ENCODE measurements at places on chromosomes 1 and 21.

GRCh38 chr1:245263529-245264095, 108.8 kb downstream of the KIF26B start:
- no peak overlapping the region for H3K4me3 ChIP-seq
- DNase-seq, result no peak
- H3K4me1 ChIP-seq, result peaks cover 5% of the 10 kb centered on the region
- H3K27ac ChIP-seq, result no peak overlapping the region
- no peaks in the 10 kb centered on the region for H3K27me3 ChIP-seq
- no peaks in the 10 kb centered on the region for H3K36me3 ChIP-seq

- no peak overlapping the region for H3K27ac ChIP-seq
- H3K36me3 ChIP-seq, result no peaks in the 10 kb centered on the region
- peaks cover 3% of the 10 kb centered on the region for H3K4me1 ChIP-seq
- H3K4me3 ChIP-seq, result no peak overlapping the region
- peak; percentile 79 for DNase-seq
- H3K27me3 ChIP-seq, result peaks cover 1% of the 10 kb centered on the region
Measured at GRCh38 chr1:27045973-27046558, 33.4 kb upstream of the TENT5B start.

GRCh38 chr1:205251576-205251975, 23.8 kb downstream of the TMCC2 start:
- H3K36me3 ChIP-seq, result no peaks in the 10 kb centered on the region
- H3K27me3 ChIP-seq, result no peaks in the 10 kb centered on the region
- H3K4me3 ChIP-seq, result no peak overlapping the region
- no peak overlapping the region for H3K27ac ChIP-seq

DNA sequence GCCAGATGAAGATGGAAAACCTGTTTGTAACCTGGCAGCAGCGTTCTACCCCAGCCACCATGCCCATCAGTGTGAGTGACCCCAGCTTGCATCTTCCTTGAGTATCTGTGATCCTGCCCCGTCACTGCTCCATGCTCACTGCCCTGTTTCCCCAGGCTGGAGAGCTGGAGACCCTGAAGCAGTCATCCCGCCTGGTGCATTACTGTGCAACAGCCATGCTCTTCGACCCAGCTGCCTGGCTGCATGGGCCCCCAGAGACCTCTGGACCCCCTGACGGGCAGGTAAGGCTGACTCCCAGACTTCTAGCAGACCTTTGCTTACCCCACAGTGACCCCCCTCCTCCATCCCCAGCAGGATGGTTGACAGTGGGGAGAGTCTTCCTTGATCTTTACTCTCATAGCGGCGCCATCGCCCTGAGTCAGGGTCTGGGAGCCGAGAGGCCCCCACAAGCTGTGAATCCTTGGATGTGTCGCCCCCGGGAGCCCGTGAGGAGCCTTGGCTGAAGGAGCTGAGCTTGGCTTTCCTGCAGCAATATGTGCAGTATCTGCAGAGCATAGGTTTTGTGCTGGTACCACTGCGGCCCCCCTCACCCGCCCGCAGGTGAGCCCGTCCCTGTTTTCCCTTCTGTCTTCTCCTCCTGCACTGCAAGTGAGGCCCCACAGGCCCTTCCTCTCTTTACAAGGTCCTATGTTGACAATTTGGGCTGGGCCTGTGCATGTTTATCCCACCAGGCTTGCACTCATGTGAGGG, 10.4 kb downstream of the HYI start:
- no peaks in the 10 kb centered on the region for H3K27me3 ChIP-seq
- no peak for DNase-seq
- H3K4me3 ChIP-seq, result no peak overlapping the region
- no peaks in the 10 kb centered on the region for H3K4me1 ChIP-seq
- peaks cover 45% of the 10 kb centered on the region for H3K36me3 ChIP-seq
- no peak overlapping the region for H3K27ac ChIP-seq

DNA sequence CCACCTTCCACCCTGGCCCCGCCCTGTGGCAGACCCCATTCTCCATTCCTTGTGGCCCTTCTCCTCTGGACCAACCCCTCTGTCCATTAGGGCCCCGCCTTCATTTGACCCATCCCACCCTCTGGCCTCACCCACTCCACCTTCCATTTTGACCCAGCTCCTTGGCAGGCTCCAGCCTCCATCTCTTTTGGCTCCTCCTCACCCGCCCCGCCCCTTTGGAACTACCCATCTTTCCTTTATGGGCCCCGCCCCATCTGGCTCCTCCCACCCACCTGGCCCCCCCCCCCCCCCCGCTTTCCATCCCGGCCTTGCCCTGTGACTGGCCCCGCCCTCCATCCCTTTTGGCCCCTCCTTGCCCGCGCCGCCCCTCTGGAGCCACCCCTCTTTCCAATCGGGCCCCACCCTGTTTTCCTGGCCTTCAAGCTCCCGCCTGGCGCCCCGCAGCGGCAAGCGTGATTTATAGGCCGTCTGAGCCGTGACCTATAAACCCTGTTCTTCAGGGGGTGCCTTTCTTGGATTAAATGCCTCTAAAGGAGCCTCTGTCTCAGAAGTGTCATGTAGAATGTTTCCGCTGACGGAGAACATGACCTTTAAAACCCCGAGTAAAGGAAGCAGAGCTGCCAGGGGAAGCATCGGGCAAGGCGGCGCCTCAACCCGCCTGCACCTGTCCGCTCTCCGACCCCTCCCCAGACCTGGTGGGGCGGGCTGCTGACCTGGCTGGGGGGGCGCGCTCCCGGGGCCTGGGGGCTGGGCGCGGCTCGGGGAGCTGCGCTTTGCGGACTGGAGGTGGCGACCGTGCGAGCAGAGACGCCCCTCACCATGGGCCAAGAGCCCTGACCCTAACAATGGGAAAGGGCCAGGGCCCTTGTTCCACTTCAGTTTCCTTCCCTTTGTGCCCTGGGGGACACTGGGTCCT, 178.0 kb downstream of the CAMTA1 start:
- no peak for DNase-seq
- peaks cover 5% of the 10 kb centered on the region for H3K27me3 ChIP-seq
- no peaks in the 10 kb centered on the region for H3K36me3 ChIP-seq
- no peak overlapping the region for H3K27ac ChIP-seq

DNA sequence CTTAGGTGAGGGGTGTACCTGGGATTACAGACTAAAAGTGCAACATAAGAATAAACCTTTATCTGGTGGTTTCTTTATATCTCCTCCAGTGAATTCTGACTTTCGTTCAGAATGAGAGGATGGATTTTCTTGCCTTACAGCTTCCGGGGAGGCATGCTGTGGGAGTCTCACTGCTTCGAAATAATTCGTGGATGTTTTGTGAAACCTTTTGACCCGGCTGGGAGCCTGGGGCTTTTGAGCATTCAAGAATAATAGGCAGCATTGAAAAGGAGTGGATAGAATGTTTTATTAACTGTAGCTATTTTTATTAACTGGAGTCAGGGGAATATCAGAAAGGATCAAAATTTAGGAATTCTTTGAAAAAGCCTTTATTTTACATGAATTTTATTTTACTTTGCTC, 149.1 kb downstream of the RWDD3 start:
- no peaks in the 10 kb centered on the region for H3K27me3 ChIP-seq
- H3K4me1 ChIP-seq, result no peaks in the 10 kb centered on the region
- H3K27ac ChIP-seq, result no peak overlapping the region
- no peak for DNase-seq

DNA sequence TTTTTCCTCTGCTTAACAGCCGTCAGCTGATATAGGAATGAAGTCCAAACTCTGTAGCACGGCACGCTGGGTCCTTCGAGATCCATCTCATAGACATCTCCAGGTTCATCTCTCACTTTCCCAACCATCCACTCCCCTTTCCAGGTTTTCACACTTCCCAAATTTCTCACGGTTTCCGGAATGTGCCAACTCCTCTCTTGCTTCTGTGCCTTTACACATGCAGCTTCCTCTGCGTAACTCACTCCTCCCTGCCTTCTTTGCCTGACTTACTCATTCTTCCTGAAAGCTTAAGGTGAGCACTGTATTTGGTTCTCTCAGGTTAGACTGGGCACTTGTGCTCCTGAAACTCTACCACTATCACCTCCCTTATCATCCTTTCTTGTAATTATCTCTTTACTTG, 168.4 kb downstream of the PCNX2 start:
- H3K36me3 ChIP-seq, result peaks cover 5% of the 10 kb centered on the region
- H3K27me3 ChIP-seq, result no peaks in the 10 kb centered on the region
- no peak for DNase-seq
- no peak overlapping the region for H3K4me3 ChIP-seq

DNA sequence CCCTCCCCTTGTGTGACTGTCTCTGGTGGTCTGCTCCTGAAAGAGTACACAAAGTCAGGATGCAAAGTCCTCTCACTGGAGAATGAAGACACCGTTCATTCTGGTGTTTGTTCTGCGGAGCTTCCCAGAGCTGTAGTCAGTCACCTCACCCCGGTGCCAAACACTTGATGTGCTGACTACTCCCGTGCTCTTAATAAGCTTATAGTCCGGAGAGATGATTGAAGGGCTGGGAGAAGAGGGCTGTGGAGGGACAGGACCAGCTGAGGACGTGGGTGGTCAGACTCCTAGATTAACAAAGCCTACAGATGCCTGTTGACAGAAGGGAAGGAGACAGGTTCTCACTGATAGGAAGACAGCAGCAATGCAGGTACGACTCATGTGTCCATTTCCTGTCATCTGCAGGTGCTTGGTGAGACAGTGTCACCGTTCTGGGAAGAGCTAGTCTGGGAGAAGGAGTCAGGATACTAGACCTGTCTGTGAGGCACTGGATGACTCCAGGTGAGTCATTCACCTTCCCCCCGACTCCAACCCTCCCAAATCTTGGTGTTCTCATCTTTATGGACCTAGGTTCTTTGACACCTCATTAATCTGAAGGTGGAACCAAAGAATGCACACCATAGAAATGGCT, 40.4 kb upstream of the LRRN2 start:
- H3K36me3 ChIP-seq, result no peaks in the 10 kb centered on the region
- H3K27ac ChIP-seq, result no peak overlapping the region
- H3K27me3 ChIP-seq, result no peaks in the 10 kb centered on the region
- no peak for DNase-seq
- H3K4me1 ChIP-seq, result peaks cover 15% of the 10 kb centered on the region

- no peak for DNase-seq
Measured at GRCh38 chr1:200905411-200906052, 10.8 kb downstream of the INAVA start.

DNA sequence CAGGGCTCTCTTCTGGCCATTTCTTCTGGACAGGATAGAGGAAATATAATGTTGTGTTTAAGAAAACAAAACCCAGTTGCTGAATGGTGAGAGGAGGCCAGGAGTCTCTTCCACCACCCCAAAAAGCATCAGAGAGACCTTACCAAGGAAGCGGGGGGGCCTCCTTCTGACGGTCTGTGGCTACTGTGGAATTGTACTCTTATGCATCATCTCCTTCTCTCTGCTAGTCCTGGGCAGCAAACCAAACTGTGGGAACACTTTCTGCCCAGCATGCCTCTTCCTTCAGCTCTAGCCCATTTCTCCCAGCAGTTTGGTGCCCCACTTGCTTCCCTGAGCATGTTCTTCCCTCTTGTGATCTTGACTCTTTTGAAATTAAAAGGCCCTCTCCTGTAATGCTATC, 157.7 kb downstream of the HHIPL2 start:
- DNase-seq, result no peak
- H3K4me1 ChIP-seq, result peaks cover 2% of the 10 kb centered on the region
- H3K36me3 ChIP-seq, result no peaks in the 10 kb centered on the region
- no peak overlapping the region for H3K27ac ChIP-seq
- no peaks in the 10 kb centered on the region for H3K27me3 ChIP-seq

DNA sequence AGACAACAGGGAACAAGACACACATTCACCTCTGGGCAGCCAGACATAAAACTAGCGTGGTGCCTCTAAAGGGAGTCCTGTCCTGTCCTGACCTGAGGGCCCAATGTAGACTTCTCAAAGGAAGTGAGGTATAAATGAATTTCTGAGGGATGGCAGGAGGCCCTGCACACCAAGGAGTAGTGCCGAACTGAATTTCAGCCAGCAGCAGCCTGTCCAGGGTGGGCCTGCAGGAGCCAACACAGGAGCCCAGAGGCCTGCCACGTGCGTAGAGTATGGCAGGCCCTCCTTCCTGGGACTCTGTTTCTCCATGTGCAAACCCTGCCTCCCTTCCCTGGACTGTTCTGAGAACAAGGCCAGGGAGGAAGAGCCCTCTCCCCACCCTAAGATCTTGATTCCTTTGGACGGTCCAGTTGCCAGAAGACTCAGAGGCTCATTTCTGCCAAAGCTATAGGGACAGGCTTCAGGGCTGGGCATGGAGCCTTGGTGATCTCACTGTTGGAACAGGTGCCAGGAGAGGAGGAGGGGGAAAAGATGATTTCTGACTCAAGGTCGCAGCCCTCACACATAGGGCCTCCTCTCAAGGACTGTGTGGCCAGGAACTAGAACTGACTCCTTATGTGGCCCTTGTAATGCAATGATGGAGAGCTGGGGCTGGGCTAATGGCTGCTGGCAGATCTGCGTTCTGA, 1.8 kb upstream of the FABP3 start:
- no peak overlapping the region for H3K27ac ChIP-seq
- H3K27me3 ChIP-seq, result peaks cover 8% of the 10 kb centered on the region
- no peaks in the 10 kb centered on the region for H3K36me3 ChIP-seq

DNA sequence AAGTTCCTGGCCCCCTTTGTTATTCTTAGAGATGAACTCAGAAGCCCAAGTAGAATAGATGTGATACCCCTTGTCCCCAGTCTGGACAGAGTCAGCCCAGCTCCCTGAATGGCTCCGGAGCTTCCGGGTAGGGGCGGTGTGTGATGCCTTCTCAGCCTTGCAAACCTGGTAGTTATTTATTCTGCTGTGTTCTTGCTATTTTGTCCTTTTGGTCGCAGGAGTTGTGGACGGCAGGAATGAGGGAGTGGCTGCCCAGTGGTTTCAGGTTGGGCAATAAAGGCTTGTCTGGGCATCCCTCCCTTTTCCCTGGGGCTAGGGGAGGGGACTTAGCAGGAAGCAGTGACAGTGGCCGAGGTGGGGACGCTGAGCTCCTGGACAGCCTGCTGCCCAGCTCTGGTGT, 2.8 kb downstream of the PTPRU start:
- peaks cover 56% of the 10 kb centered on the region for H3K27me3 ChIP-seq
- H3K36me3 ChIP-seq, result no peaks in the 10 kb centered on the region
- no peak overlapping the region for H3K4me3 ChIP-seq
- H3K4me1 ChIP-seq, result peaks cover 34% of the 10 kb centered on the region
- DNase-seq, result no peak

DNA sequence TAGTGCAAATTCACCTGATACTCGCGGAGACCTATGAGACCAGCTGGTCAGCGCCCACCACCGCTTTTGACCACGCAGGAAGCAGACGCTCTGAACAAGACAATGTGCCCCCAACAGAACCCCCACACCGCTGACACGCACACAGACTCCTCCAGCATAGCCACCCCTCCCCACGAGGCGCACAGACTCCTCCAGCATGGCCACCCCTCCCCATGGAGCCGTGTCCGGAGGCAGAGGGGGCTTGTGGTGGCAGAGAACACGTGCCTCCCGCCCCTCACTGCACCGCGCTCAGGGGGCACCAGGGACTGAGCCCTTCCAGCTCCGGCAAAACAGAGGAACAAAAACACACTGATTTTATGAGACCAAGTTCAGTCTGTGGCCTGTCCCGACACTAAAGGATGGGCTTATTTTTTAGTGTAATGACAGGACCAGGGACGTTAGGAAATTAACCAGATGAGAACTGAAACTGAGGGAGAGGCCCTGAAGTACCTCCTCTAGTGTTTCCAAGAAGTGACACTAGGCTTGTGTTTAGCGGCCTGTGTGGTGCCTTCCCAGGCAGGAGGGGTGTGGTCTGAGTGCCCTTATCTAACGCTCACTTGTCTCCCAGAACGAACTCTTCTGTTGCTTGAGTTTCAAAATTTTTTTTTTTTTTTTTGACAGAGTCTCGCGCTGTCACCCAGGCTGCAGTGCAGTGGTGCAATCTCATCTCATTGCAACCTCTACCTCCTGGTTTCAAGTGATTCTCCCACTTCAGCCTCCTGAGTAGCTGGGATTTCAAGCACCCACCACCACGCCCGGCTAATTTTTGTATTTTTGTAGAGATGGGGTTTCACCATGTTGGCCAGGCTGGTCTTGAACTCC, 10.0 kb upstream of the AGPAT3 start:
- no peak overlapping the region for H3K4me3 ChIP-seq
- no peaks in the 10 kb centered on the region for H3K27me3 ChIP-seq
- H3K36me3 ChIP-seq, result no peaks in the 10 kb centered on the region
- no peaks in the 10 kb centered on the region for H3K4me1 ChIP-seq
- no peak for DNase-seq
- H3K27ac ChIP-seq, result no peak overlapping the region

All from neuronal stem cell (in vitro differentiated cells).